ENCODE measurements at places on chromosomes 7 and 10.

- DNase-seq = no peak
Measured at GRCh38 chr10:48607356-48608278, 2.7 kb upstream of the ARHGAP22 start.

GRCh38 chr7:140027858-140028257 lies 34.9 kb downstream of the PARP12 start:
- DNase-seq = no peak

GRCh38 chr7:155345490-155345889 lies 47.8 kb downstream of the INSIG1 start:
- DNase-seq = no peak

DNA sequence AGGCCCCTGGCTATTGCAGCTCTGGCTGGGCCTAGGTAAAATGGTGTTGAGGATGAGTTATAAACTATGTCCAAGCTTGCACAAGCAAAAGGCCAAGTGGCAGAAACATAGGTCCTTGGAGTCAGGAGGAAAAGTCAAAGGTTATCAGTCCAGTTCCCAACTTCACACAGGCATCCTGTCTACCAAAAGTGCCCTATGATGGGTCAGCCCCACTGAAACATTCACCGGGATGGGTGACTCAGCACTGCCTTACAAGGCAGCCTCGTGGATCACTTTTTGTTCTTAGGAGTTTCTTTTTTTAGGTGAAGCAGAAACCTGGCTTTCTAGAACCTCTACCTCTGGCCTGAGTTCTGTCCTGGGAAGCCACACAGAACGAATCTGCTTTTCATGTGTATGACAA lies 158.8 kb upstream of the LYZL2 start:
- DNase-seq = no peak

DNA sequence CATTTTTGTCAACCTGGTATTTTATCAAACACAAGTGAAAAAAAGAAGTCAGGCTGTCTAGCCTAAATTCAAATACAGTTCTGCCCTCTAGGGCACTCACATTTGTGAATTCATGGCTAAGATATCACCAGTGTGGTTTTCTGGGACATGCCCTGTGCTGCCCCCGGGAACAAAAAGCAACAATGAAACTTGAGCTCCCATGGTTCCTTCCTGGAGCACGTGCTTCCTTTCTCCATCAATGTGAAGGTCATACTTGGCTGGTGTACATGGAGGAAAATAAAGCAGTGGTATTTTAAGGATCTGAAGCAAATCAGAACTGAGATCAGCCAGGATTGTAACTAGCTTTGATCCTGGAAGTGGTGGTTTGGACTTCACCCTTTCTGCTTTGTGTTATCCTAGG lies 128.9 kb upstream of the FRMD4A start:
- no peak for DNase-seq

All from Right ventricle myocardium superior (tissue), 1 donor.